ENCODE measurements at places on chromosomes 7 and 10.

- no peak for DNase-seq
Observed at GRCh38 chr10:132069122-132069848, 3.5 kb downstream of the JAKMIP3 start.

DNA sequence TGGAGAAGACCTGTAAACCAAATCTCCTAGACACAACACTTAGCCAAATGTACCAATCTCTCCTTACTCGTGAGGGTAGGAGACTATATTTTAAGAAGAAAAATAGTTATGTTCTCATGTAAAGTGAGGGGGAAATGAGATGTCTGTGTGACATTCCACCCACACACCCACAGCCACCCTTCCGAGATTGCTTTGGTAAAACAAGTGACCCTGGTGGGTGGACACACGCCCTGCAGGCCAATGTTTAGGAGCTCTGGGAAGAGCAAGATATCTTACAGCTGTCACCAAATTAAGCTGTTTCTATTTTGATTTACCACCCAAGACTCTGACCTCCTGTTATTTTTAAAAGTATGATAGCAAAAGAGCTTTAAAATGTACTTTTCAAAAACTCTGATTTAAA, 147.2 kb upstream of the PFKP start:
- no peak for DNase-seq

- no peak for DNase-seq
Observed at GRCh38 chr7:80197627-80198026, 63.0 kb downstream of the GNAI1 start.

DNA sequence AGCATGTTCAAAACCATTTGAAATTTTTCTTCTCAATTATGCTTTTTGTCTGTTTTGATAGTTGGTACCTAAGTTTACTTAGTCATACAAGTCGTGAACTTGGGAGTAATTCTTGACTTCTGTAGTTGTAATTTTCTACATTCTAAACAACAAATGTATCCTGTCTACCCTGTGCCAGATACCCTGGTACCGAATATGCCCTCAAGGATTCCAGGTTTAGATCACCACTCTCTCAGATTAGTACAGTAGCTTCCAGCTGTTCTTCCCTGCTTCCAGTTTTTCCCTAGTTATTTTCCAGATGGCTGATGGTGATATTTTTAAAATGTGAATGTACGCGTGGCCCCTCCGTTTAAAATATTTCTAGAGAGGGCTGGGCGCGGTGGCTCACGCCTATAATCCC, 6.5 kb downstream of the STAM start:
- DNase-seq = no peak

- DNase-seq = no peak
Observed at GRCh38 chr10:86030312-86030711, 336.3 kb downstream of the GRID1 start.

DNA sequence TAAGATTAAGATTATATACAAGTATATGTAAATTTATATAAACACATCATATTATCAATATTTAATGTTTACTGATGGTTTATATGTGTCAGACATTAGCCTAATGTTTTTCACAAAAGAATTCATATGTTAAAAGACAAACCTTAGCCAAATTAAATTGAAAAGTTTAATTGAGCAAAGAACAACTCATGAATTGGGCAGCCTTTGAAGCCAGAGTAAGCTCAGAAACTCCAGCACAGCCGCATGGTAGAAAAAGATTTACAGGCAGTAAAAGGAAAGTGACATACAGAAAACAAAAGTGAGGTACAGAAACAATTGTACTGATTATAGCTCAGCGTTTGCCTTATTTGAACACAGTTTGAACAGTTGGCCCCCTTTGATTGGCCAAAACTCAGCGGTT, 124.1 kb downstream of the TSPAN12 start:
- no peak for DNase-seq

GRCh38 chr10:43201545-43202131, 63.4 kb downstream of the CSGALNACT2 start:
- DNase-seq = no peak

GRCh38 chr10:12712293-12712983, 289.1 kb downstream of the CCDC3 start:
- no peak for DNase-seq

DNA sequence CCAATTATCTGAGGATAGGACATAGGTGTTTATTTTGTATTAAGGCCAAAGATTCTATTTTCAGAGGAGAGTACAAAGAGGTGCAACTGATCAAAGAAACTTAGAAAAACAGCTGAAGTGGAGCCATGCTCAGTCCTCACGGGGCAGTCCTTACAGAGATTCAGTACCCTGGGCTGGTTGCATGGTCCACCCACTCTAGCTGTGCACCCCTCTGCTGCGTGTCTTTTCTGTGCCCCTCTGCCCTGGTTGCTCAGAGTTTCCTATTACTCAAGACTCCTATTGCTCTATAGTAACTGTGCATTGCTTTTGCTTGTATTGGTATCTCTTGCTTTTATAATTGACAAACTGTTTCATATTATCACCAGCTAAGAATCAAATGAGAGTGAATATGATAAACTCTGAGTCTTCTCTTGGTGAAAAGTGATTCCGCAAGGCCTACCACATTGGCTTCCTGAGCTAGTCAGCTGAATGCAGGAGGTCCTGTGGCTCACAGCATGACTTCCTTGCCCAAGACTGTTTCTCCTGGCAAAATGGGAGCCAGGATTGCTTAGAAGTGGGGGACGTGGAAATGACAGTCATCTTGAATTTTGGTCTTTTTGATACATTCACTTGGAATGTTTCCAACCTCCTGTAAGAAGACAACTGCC, 137.0 kb downstream of the GLCCI1 start:
- no peak for DNase-seq

- no peak for DNase-seq
Observed at GRCh38 chr10:44982114-44982460, 3.5 kb upstream of the DEPP1 start.

- DNase-seq = no peak
Observed at GRCh38 chr10:27464993-27465392, 39.1 kb upstream of the RAB18 start.

DNA sequence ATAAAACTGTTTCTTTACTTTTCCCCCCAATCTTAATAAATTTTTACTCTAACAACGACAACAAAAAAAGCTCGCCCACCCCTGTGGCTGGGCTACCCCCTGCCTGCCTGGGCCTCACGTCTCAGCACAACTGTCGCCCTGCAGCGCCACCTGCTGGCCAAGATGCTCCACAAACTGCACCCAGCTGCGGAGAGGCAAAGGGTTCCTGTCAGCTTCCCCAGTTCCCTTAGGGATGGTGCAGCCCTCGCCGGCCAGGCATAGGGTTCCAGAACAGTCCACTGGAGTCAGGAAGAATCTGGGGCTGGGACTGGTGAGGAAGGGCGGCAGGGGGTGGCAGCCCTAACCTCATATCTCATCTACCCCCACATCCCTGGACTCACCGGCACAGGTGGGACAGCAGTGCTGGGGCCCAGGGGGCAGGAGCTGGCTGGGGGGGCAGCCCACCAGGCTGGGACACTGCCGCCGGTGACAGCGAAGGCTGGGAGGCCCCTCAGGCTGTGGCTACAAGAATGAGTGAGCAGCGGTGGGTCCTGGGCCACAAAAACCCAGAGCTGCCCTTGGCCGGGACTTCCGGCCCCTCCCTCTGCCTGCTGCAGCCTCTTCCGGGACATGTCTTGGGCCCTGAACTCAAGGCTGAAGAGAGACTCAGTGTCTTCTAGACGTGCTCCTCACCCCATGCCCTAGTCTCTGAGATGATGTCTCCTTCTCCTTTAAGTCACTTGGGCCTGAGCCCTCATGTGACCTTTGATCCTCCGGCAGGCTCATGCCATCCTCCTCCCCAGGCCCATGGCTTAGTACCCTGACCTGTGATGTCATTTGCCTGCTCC, 21.2 kb downstream of the ATP6V1F start:
- DNase-seq = peak; percentile 92

DNA sequence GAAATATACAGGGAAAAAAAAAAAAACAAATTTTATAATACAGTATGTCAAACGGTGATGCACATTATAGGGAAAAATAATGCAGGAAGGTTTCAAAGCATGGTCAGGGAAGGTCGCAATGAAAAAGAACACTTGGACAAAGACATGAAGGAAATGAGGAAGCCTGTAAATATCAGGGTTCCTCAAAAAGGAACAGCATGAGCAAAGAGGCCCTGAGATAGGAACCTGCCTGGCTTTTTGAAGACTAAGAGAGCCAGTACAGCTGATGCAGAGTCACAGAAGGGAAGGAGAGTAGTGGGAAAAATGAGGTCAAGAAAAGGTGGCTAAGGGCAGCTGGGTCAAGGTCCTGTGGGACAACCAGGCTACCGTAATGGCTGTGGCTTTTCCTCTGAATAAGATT, 1.9 kb downstream of the VPS41 start:
- DNase-seq = no peak

DNA sequence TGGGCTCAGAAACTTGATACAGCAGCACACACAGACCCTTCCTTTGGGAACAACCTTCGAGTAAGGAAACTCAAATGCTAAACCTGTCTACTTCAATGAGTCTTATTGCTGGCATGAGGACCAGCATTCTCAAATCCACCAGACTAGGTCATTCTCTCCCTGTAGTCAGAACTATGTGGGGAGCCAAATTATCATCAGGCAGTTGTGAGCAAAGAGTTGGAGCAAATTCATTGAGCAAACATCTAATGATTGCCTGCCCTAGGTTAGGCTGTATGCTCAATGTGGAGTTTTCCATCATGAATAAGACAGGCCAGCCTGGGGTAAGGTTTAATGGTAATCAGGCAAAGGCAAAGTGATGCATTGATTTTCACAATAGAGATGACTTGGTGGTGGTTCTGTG, 3.6 kb downstream of the EPDR1 start:
- DNase-seq = no peak

GRCh38 chr10:60262647-60263126, 127.0 kb downstream of the ANK3 start:
- no peak for DNase-seq

GRCh38 chr7:36448781-36449379, 59.2 kb downstream of the ANLN start:
- no peak for DNase-seq

DNA sequence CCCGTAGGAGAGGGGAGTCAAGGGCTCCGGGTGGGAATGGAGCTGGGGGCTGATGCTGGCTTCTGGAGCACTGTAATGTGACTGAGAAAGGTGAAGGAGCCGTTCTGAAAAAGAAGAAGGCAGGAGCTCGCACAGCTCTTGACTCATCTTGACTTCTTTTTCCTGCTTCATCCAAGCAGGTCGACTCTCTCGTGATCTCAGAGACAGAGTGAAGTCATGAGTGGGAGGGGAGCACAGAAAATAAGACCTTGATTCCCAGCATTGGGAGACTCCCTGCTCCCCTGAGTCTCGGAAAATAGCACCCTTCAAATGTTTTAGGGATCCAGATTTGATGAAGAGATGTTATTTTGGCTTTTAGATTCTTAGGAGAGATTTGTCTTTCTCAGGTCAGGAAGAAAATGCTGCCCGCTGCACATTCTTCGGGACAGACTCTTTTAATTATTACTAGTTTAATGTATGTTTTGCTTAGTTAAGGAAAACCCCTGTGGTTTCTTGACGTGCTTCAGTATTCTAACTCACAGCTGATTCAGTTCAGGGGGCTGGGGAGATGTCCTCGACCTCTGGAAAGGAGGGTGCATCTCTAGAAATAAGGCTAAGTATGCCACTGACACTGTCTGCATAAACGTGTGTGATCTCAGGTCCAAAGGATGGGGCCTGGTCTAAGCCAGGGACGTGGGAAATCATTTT, 34.1 kb downstream of the EGFR start:
- no peak for DNase-seq

- DNase-seq = peak; percentile 77
Observed at GRCh38 chr7:140924019-140924820, 509 bp downstream of the BRAF start.

DNA sequence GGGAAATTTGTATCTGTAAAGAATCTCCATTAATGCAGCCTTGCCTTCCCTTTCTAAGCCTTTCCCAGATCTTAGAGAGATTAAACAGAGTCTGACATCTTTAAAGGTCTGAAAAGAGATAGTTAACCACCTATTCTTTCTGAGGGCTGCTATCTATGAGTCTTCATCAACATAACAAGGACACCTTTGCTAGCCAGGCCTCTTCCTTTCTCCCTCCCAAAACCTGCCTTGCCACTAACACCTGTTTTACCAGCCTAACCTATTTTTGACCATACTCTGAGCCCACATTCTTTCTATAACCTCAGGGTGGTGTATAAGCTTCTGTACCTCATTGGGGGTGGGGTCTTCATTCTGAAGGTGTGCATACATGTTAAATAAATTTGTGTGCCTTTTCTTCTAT, 217.1 kb downstream of the IPMK start:
- no peak for DNase-seq
